ENCODE measurements at places on chromosomes 6 and 20.

DNA sequence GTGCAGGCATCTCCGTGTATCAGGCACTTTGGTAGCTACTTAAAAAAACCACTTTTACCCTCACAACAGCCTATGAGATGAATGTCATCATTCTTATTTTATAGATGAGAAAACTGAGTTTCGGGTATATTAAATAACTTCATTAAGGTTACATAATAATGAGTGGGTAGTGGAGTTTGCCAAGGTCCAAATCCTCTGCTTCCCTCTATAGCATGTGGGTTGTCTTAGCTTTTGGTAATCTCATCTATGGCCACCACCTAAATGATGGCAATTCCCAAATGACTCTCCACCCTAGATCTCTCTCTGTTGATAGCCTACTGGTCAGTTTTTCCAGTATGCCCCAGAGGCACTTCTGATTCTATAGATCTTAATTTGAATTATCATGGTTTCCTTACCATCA is 3.7 kb upstream of the RNF144B start:
- DNase-seq: no peak

DNA sequence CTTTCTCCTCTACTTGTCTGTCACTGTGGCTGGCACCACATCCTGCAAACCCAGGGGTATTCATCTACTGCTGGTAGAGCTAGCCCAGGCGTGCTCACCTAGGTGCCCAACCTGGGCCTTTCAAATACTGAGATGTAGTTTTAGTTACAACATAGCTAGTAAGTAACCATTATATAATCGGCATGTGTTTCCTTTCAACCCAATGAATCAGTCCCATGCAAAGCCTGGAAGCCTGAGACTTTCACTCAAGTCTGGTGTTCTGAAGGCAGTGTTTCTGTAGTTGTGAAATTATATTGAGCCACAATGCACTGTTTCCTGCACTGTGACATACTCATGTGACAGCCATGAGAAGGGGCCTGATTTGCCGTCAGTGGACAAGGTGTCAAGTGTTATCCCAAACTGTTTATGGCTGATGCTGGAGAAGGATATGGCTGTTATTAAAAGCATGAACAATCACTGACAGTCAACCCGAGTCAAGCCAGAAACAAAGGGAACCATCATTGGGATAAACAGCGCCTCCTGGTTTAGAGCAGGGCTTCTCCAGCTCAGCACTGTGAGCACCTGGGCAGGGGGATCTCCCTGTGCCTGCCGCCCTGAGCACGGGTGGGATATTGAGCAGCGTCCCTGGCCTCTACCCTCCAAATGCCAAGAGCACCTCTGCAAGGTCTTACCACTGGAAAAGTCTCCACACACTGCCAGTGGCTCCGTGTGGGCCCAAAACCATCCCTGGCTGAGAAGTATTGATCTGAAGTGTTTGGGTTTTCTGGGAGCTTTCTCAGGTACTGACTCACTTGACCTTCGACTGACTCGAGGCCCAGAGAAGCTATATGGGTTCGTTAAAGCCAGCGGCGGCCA is 1.6 kb downstream of the PSMA7 start:
- DNase-seq: no peak

- DNase-seq: no peak
These were observed 5.7 kb downstream of the CDC40 start for GRCh38 chr6:110185879-110186278.

- no peak for DNase-seq
These were observed 127.5 kb downstream of the ISM1 start for GRCh38 chr20:13348311-13349234.

DNA sequence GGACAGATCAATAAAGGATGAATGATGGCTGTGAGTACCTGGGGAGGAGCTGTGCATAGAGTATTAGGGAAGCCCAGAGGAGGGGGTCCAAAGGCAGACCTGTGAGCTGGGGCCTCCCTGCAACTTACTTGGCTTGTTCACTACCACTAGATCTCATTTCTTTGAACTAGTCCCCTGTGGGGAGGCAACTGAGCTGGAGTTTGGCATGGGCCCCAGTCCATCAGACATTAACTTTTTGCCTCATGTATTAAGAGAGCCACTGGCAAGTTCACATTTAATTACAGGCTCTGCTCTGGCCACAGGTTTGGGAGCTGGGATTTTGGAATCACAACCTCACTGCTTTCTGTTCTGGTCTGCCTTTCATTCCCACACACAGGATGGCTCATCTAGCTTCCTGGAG is 254.1 kb downstream of the PRL start:
- DNase-seq: no peak

DNA sequence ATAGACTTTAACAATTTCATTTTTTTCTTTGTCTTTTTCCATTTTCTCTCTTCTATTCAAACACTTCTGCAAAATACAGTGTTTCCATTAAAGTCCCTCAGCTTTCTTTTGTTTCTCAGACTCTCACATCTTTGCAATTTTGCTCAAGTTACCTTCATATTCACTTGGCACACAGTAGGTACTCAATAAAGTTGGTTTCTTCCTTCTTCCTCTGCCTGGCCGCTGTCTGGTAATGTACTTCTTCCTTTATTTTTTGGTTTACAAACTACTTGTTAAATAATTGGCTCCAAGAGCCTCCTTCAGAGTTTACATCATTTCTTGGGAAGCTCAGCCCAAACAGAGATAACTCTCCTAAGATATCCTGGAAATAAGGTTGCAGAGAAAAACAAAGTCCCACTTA is 81.1 kb downstream of the GJA10 start:
- no peak for DNase-seq

- DNase-seq: no peak
These were observed 46.5 kb upstream of the FRMD1 start for GRCh38 chr6:168125429-168126001.

- no peak for DNase-seq
These were observed 39.0 kb downstream of the TPD52L1 start for GRCh38 chr6:125192610-125192930.

Data from activated T-cell treated with anti-CD3 and anti-CD28 coated beads, Interleukin-2, amount 50 U/mL, for 1 hour (primary cell).